ENCODE measurements at places on chromosomes 7 and 10.
A peak's percentile ranks its signal among the peaks of the same experiment; 100 is the strongest.

DNA sequence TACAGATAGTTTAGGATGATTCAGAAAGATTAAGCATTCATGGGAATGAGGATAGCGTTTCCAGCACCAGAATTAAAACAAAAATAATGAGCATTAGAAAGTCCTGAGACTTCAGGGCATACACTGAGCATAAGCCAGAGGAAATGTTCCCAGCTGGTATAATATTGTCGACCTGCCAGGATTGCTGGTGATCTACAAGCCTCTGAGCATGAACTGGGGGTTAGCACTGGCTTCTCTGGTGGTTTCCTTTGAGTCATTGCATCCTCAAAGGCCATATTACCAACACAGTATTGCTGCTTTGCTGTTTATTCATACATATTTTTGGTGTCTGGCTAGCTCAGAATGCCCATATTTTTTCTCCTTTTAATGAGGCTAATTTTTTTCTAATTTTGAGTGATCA lies 10.7 kb upstream of the ATRNL1 start:
- no peak for DNase-seq

GRCh38 chr7:154698726-154699291 lies 304.1 kb downstream of the PAXIP1 start:
- no peak for DNase-seq

- DNase-seq: no peak
Measured at GRCh38 chr7:55021053-55021452, 2.2 kb downstream of the EGFR start.

DNA sequence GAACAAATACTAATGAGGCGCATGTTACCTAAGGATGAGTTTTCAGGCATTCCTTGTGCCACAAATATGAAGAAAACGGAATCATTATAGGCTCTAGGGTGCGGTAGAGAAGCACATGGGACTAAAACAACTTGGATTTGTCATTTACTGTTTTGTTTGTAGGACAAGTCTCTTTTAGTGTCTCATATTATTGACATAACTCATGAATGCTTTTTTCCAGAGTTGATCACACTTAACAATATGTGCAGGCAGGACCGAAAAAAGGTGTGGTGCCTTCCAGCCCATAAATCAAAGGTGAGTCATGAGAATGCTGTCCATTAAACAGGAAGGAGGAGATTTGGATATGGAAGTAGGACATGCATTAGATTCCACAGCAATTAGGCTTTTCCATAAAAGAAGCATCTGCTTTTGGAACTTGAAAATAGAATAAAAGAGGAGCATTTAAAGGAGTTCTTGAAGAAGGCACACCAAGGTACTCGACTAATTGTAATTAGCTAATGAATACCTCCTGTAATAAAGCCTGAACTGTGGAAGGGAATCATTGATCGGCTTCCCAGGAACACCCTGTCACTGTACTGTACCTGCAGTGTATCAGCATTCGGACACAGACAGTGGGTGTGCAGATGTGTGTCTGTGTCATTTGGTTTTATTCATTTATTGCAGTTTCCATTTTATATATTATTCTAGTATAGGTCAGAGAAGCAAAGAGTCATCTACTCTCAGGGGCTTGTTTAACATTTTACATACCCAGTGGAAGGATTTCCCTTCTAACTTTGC lies 119.7 kb upstream of the KLF14 start:
- DNase-seq: peak; percentile 67

DNA sequence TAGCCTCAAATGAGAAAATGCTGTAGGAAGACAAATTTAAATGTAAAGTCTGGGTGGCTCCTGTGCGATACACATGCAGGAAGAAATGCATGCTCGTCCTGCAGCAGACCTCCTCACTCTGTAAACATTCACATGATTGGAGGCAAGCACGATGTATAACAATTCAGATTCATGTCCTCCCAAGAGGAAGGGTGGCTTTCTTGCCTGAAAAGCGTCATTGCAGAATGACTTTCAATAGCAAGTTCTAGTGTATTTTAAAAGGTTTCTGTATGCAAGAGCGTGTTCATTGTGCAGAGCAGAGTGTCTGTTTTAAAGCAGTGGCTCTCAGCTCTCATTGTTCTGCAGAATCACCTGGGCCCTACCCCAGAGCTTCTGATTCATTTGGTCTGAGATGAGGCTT lies 170.3 kb upstream of the CELF2 start:
- no peak for DNase-seq

DNA sequence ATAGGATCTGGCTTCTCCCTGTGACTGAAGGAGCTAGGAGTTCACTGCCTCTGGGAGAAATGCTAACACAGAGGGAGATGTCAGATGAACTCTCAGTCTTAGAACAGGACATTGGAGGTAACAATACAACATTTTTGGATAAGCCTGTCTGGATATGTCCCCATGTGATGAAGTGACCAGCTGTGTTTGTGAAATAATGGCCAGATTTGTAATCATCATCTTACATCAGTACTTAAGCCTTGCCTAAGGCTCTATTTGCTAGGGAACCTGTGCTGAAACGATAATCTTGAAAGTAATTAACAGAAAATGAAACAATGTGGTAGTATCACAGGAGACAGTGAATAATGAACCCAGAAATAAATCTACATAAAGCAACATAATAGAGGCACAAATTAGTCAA lies 56.2 kb downstream of the CRPPA start:
- DNase-seq: no peak

GRCh38 chr7:55304018-55304762 lies 60.9 kb upstream of the LANCL2 start:
- no peak for DNase-seq

DNA sequence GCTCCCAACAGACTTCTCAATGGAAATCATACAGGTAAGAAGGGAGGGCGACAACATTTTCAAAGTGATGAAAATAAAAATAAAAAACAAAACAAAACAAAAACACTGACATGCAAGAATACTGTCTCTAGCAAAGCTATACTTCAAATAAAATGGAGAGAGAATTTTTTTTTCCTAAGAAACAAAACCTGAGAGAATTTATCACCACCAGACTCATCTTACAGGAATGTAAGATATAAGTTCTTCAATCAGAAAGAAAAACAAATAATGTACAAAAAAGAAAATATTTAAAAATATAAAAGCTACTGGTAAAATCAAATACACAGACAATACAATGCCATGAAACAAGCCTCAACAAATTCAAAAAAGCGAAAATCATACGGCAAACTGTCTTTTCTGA lies 113.2 kb downstream of the NRBF2 start:
- DNase-seq: no peak

- DNase-seq: no peak
Measured at GRCh38 chr7:81449105-81449504, 320.7 kb downstream of the HGF start.

- DNase-seq: no peak
Measured at GRCh38 chr7:26898891-26899290, 34.5 kb upstream of the SKAP2 start.

DNA sequence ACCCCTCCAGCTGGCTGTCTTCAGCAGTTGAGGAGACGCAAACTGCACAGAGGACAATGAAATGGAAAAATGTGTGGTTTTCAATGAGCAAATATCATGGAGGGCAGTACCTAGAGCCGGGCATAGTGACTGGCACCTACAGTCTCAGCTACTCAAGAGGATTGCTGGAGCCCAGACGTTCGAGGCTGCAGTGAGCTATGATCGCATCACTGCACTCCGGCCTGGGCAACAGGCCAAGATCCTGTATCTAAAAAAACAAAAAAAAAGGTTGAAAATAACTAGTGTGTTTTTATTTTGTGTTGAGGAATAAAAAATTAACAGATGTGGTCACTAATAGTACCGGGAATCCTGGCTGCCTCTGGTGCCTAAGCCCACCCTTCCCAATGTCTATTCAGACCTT lies 345.5 kb downstream of the GALNT17 start:
- no peak for DNase-seq

DNA sequence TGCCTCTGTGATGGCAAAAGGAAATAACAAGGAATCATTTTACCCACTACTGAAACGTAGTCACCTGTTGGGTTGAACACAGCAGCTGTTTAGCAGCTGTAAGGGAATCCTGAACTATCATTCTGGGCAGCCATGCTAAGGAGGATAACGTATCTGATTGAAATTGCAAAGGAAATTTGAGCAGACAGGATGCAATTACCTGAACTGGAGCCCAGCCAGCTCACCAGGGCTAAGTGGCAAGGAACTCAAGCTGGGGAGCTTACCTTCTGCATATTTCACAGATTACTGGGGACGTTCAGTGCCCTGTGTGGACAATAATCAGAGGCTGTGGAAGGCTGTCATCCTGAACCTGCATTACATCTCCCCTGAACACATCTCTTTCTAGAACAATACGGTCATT lies 650.5 kb downstream of the SORCS3 start:
- no peak for DNase-seq

DNA sequence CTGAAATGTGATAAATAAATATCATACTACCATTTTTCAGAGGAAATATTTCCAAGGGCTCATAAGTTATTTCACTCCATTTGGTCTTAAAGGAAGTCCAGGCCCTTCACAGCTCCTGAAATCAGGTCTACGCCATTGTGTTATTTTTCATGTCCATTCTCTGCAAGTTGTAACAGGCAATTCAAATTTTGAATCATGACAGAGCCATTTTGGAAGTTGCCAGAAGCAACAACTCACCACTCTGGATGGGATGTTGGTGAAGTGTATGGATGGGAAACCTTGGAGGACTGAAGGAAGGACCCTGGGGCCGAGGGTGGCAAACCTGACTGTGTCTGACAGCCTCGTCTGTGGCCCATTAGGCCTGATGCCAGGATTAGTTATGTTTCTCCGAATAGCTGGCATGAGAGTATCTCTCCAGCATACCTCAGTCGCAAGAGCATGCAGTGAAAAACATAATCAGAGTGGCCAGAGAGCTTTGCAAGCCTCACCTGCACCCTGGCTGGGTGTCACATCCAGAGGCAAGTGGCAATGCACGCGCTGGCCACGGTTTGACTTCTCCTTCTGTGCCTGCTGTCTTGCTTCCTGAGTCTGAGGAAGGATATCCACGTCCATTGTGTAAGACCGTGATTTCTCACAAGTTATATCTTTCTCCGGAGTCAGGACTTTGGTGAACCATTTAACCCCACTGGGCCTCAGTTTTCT lies 87.1 kb downstream of the NRP1 start:
- DNase-seq: no peak

GRCh38 chr7:97512441-97513207 lies 219.3 kb upstream of the TAC1 start:
- DNase-seq: no peak

DNA sequence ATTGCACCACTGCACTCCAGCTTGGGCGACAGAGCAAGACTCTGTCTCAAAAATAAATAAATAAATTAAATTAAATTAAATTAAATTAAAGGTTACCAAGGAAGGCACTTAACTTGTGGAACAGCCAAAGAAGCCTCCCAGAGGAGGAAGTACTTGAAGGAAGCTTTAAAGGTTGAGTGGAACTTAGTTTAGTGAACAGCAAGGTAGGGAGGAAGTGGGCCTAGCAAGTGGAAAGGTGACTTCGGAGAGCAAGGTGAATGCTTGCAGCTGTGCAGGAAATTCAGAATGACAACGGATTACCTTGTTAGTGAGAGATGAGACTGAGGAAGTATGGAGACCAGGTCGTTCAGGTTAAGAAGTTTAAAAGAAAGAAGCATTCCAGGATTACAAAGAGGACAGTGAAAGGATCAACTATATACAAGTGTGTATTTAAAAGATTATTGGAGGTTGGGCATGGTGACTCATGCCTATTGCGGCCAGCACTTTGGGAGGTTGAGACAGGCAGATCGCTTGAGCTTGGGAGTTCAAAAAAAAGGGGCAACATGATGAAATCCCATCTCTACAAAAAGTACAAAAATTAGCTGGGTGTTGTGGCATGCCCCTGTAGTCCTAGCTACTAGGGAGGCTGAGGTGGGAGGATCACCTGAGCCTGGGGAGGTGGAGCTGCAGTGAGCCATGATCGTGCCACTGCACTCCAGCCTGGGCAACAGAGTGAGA lies 12.8 kb upstream of the RPEL1 start:
- DNase-seq: no peak

- no peak for DNase-seq
Measured at GRCh38 chr7:100023526-100023925, 8.1 kb downstream of the ZKSCAN1 start.

- no peak for DNase-seq
Measured at GRCh38 chr7:20776214-20776911, 10.3 kb downstream of the SP8 start.

GRCh38 chr10:46556515-46557318 lies at the start of gene GPRIN2:
TSS of gene GPRIN2 (minus strand) at chr10:46556658. CDS start at chr10:46550736, 5,922 bp downstream.
- DNase-seq: no peak

GRCh38 chr7:73716318-73716890 lies 3.1 kb downstream of the STX1A start:
- no peak for DNase-seq

DNA sequence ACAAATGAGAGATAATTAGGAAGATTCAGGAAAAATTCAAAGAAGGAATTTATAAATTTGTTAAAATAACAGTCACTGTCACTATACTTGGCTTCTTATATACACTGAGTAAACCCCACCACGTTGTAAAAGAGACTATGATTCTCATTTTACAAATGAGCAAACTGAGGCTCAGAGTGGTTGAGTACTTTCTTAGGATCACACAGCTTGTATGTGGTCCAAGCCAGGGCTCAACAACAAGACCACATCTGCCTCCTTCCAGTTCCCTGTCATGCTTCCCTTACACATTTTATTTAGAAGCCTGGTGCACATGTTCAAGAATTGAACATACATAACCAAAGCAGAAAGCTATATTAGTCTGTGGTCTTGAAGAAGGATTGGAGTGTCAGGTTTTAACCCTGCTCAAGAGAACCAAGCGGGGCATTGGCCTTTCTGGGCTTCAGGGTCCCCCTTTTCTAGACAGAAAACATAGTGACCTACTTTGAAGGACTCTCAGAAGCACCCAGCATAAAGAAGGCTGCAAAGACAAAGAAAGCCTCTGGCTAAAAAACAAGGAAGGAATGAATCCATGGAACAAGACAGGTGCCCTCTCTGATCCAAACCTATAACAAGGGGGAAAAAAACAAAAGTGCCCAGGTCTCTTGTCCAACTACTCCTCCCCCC lies 846 bp downstream of the MRLN start:
- no peak for DNase-seq

DNA sequence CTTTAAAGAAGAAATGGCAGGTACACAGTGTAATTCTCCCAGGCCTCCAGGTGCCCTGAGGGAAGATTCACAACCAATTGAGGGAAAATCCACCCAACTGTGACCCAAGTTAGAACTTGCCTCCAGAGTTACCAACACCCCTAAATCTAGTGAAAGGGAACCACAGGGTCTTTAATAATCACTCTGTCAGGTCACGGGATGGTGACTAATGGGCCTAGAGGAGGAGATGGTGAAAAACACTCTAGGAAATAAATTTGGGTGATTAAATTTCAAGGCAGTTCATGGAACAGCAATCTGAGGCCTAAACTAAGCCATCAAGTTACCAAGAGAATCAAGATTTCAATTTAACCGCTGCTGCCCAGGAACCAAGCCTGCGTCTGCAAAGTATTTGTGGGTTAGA lies 26.7 kb upstream of the SLF2 start:
- DNase-seq: no peak

- DNase-seq: no peak
Measured at GRCh38 chr10:71717551-71717951, 2.0 kb downstream of the C10orf105 start.

GRCh38 chr7:98265841-98266271 lies 13.8 kb upstream of the TECPR1 start:
- DNase-seq: no peak

All from fibroblast of skin of left biceps (primary cell).